ENCODE measurements at places on chromosomes 3 and 15. TPM values are rescaled to one million over a fixed set of nuclear protein-coding genes. Genes with fewer than 3 reads are reported as not detected.

DNA sequence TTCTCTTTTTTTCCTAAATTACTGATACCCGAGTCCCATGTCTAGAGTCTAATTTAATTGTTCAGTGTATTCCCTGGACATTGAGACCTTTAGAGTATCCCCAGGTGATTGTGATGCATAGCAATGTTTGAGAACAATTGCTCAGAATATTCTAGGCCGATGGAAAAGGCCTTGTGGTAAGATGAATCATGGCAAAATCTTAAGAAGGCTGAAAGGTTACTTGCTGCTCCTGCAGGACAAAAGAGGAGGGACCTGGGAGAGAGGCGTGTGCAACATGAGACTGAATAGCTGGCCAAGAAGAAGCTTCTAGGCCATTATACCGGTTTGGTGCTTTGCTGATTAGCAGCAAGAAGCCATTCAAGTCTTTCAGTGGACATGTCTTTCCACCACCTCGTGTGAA lies 256.6 kb downstream of the ROBO2 start:
- no peak for DNase-seq

- DNase-seq = no peak
These were observed 45.6 kb downstream of the NME9 start for GRCh38 chr3:138284079-138284478.

DNA sequence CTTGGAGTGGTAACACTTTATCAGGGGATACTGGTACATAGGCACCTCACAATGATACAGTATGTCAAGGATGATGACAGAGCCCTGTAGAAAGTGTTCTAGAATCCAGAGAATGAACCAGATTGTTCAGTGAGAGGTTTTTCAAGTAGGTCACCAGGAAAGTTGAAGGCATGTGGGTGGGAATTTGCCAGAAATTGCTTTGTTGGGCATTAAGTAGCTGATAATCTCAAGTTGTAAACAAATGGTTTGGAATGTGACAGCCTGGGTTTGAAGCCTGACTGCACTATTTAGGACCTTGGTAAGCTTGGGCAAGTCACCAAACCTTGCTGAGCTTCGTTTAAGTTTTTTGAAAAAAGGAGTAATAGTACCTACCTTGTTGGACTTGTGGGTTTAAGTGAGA lies 12.5 kb downstream of the SLC35G2 start:
- no peak for DNase-seq

DNA sequence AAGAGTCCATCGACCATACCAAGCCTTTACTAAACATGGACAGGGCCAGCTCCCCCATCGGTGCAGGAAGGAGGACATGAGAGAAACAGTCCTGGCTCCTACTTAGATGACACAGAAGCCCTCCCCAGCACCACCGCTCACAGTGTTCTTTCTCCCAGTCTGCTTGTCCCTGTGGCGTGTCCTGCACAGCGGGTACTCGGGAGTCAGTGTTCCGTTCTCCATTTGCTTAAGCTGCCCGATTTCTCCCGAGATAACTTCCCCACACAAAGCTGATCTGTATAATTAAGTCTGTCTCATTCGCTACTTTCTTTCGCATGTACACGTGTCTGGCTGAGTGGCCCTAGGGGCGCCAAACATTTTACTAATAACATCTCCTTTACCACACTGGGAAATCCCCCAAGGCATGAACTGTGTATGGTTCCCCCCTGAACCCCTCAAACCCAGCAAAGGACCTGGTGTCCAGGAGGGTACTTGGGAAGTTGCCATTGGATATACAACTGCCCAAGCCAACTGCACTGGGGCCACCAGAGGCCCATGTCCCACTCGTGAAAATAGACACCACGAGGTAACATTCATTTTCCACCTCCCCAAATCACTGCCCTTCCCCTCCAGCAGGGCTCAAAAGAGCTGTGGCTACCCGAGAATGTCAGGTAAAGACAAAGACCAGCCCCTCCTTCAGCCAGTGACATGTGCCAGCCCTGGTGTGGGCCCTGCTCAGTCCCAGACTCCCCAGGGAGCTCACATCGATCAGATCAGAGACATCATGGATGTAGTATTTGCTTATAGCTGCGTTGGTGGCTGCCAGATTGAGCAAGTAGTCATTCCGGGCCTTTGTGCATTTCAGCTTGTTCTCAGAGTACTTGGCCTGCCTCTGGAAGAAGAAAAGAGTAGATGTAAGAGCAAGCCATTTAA lies 96.5 kb upstream of the RAD18 start:
- DNase-seq = no peak

DNA sequence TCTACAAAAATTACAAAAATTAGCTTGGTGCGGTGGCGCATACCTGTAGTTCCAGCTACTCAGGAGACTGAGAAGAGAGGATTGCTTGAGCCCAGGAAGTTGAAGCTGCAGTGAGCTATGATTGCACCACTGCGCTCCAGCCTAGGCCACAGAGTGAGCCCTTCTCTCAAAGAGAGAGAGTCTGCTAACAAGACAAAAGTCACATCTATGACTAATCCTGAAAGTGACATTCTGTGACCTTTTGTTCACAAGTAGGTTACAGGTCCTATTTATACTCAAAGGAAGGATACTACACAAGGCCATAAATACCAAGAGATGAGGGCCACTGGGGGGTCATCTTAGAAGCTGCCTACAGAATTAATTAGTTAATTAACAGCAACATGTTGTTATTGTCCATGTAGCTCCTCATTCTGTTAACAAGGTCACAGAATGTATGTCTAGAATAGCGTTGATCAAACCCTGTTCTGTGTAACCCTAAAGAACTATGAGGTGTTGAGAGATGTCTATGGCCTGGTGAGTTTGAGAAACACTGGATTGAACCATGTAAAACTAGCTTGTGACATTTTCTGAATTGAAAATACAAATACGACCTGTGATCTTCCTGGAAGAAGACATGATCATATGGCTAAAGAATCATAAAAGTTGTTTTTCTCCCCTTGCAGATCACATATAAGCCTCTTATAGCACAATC lies 97.0 kb downstream of the SAMMSON start:
- no peak for DNase-seq

DMXL2 gene
- total RNA-seq = 17.1 TPM

All from right cardiac atrium (tissue), 5 donors.